ENCODE measurements at places on chromosomes 5 and 9.

- DNase-seq, result no peak
These were observed 53.6 kb downstream of the RAB24 start for GRCh38 chr5:177249761-177250537.

DNA sequence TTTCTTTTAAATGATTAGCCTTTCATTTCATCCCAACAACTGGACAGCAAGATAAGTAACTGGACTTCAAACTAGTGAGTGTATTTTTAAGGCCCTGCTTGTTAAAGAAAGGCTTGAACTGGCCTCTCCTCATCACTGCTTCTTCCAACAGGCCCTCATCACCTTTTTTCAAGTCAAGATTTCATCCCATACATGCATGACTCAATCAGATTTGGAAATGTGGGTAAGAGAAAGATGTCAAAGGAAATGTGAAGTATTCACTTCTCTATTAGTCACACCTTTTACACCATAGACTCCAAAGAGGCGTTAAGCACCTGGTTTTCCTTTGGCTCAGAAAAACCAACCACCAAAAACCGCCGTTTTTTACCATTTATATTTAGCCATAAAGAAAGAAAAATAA is 4.9 kb downstream of the NR4A3 start:
- no peak for DNase-seq

GRCh38 chr5:116404792-116405191 is 169.8 kb downstream of the SEMA6A start:
- DNase-seq, result no peak

DNA sequence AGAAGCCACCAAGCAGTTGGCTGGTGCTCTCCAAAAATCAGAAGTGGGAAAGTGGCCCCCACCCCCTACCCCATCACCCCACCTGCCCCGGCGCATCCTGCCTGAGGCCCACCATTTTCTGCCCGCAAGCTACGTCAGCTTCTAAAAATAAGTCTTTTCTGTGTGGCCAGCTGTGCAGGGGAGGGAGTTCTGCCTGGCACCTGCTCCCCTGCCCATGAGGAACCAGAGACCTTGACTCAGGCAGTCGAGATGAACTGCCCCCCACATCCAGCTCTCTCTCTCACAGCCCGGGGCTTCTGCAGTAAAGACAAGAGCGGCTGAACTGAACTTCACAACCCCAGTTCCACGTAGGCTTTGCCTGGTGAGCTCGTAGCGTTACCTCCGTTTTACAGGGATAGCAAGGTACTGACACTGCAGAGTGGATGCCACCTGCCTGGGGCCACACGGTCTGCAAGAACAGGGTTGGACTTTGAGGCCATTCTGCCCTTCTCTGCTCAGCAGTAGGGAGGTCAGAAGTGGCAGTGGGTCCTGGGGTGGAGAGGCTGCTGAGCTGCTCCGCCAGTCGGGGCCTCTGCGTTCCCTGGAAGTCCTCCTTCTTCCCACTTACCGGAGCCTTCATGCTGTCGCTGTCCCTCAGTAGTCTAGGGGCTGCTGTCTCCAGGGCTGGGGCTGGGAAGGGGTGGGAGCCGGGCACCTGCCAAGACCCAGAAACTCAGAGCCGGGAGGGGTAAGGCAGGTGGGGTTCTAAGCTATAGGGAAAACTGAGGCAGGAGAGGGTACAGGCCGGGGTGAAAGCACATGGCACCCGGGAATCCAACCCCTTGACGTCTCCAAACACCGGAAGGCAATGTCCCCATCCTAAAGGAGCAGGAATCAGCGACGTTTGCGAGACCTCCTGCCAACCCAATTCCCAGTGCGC is 781 bp downstream of the ST6GALNAC4 start:
- DNase-seq, result no peak

- DNase-seq, result no peak
These were observed 17.4 kb upstream of the CD180 start for GRCh38 chr5:67214036-67214435.

GRCh38 chr9:121185774-121186403 is 15.8 kb downstream of the RAB14 start:
- no peak for DNase-seq

- DNase-seq, result peak; percentile 90
These were observed 150.8 kb downstream of the MEF2C start for GRCh38 chr5:88732181-88732633.

- no peak for DNase-seq
These were observed 90.0 kb downstream of the ANXA2R start for GRCh38 chr5:42950116-42950455.

GRCh38 chr5:152844713-152845112 is 439.6 kb upstream of the NMUR2 start:
- no peak for DNase-seq

DNA sequence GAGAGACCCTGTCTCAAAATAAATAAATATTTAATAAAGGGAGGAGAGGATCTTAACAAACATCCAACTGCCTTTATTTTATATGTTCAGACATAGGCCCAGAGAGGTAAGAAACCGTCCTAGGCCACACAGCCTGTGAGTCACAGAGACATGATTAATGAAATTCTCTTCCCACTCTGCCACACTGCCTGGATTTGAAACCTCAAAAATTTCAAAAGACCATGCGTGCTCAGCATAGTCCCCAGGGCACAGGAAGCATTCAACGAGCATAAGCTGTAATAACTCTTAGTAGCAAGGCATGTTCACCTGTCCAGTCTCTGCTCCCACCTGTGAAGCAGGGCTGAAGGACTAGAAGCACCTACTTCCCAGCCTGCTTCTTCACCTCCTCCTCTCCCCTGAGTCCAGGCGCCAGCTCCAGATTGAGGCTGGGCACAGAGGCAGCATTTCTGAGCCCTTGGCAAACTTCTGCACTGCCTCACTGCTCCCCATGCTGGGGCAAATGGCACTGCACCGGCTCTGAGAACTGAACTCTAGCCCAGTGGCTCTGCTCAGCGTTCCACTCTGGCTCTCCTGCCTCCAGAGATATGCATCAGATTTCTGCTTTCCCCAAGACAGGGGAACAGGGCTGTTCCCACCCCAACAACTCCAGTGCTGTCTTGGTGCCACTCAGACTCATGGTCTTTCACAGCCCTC is 1.1 kb downstream of the FAT2 start:
- DNase-seq, result no peak

GRCh38 chr9:93009337-93010015 is 49.0 kb upstream of the SUSD3 start:
- no peak for DNase-seq

DNA sequence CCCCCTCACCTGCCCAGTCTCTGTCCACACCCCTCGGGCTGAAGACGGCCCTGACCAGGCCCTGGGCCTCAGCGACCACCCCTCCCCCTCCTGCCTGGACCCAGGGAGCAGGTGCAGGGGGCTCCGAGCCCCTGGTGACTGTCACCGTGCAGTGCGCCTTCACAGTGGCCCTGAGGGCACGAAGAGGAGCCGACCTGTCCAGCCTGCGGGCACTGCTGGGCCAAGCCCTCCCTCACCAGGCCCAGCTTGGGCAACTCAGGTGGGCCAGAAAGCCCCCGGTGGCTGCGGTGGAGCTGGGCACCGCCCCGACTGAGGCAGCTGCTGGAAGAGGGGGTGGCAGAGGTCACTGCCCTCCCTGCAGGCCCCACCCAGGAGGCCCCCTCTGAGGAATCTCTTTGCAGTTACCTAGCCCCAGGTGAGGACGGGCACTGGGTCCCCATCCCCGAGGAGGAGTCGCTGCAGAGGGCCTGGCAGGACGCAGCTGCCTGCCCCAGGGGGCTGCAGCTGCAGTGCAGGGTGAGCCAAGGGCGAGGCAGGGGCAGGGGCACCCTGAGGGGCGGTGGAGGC is 7.7 kb downstream of the ENTPD8 start:
- DNase-seq, result no peak

GRCh38 chr5:109929376-109929775 is 239.6 kb downstream of the MAN2A1 start:
- no peak for DNase-seq

DNA sequence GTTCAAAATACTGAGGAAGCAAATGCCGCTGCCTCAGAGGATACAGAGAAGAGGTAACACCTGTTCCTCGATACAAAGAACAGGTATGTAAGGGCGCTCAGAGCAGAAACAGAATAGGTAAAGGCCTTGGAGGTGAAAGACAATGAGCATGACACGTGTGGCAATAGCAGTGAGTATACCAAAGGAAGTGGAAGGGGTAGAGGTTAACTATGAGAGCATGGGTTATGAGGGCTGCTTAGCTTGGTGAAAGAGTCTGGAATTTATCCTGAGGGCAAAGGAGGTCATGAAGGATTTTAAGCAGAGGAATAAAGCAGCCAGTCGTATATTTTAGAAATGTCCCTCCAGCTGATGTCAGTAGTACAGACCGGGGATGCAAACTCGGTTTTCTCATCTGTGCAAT is 269.8 kb upstream of the ZNF462 start:
- no peak for DNase-seq

DNA sequence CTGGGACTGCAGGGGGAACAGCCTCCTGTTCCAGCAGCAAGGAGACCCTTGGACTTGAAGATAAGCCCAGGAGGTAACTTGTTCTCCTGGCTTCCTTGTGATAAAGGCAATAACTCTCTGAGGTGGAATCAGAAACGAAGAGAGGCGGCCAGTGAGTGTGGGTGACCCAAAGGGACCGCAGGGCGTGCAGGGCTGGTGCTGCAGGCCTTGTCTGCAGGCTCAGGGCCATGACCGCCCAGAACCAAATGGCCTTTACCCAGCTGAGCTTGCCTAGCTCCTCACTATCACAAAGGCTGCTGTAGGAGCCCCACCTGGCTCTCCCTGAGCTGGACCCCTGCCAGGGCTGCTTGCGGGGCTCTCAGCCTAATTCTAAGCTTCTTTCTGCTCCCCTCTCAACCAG is 72.5 kb downstream of the NDFIP1 start:
- no peak for DNase-seq

- no peak for DNase-seq
These were observed 340.6 kb downstream of the MTRR start for GRCh38 chr5:8209500-8209899.

GRCh38 chr9:125544988-125545651 is 161.9 kb downstream of the MAPKAP1 start:
- peak; percentile 54 for DNase-seq

DNA sequence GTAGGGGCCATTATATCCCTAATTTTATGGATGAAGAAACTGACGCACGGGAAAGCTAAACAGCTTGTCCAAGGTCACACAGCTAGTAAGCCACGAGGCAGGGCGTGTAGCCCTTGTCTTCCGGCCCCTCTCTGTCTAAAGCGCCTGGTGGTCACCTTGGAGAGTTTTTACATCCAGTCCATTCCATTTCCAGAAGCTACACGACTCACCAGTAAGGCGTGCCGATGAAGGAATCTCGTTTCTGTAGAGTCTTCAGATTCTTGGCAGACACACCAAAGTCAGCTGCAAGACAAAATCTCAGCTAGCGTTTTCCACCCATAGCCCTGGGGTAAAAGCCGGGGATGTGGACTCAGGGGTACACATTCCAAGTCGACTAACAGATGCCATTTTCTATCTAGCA is 80.5 kb downstream of the STK10 start:
- no peak for DNase-seq

- DNase-seq, result no peak
These were observed 606.2 kb downstream of the PDE4D start for GRCh38 chr5:59287361-59287760.

DNA sequence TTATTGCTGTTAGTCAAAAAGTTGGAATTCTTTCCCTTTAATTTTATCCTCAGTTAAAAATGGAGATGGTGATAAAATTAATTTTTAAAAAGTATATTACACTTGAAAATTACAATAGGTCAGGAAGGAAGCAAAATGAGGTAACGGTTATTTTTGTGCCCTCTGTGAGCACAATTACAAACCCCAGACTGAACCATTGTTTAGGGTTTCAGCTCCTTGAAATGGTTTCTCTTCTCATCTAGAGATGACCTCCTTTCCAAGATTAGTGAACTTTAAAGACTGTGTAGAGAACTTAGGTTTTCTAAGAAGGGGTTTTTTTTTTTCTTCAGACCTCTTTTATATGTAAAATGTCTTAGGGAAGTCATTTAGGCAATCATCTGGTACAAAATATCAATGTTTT is 126.2 kb upstream of the CHD1 start:
- DNase-seq, result no peak

GRCh38 chr5:36252722-36253365 is 11.1 kb upstream of the NADK2 start:
- DNase-seq, result no peak

- DNase-seq, result no peak
These were observed 99.7 kb upstream of the CDKN2B start for GRCh38 chr9:22108581-22109370.

GRCh38 chr9:113879911-113880310 is 3.8 kb downstream of the ZNF618 start:
- no peak for DNase-seq

GRCh38 chr9:19120877-19121276 is 6.4 kb downstream of the PLIN2 start:
- no peak for DNase-seq

DNA sequence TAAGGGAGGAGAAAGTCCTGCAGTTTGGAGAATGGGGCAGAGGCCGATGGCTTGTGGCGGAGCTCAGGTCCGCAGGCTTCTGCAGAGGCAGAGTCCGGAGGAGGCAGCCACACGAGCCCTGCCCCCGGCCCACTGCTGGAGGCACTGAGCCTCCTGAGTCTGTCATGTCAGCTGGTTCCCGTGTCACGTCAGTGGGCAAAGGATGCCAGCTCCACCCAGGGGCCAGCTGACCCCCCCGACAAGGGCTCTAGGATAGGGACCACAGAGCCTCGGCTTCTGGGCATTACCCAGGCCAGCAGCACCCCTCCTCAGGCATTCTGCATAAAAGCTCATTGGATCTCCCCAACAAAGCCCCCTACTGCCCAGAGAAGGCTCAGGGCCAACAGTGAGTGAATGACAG is 8.5 kb downstream of the SH3PXD2B start:
- DNase-seq, result no peak

DNA sequence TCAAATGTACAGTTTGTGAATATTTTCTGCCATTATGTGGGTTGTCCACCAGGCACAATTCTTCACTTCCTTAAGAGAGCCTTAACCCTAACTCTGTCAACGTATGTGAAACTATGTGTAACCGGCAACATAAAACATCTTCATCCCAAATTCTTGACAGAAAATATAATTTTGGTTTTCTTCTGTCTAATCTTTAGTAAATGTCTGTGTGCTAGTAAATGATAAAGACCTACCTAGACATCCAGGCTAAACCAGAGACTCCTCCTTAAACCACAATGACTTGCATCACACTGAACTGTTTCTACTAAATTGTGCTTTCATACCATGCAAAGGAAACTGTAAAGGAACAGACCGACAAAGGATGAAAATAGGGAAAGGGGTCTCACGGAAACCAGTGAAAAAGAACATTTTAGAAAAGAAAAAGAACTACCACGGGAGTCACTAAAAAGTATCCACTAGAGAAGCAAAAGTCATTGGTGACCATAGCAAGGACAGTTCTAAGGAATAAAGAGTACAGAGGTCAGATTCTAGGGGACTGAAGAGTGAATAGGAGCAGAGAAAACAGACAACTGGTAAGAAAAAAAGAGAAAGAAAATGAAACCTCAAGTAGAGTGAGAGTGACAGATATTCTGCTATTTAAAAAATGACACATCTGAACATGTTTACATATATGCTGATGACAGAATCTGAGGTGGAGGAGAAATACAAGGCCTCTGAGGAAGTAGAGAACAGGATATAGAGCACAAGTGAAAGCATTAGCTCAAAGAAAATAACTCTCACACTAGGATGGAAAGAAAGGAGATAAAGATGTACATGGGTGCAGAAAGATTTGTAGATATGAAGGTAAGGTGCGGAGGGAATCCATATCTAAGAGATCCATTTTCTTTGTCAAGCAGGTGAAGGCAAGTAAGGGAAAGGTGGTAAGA is 49.4 kb downstream of the FNIP1 start:
- DNase-seq, result no peak
